ENCODE measurements at places on chromosomes 6 and 20. TPM values are rescaled to one million over a fixed set of nuclear protein-coding genes. Genes with fewer than 3 reads are reported as not detected.

- DNase-seq: no peak
Observed at GRCh38 chr20:56848561-56848960, 219.5 kb downstream of the TFAP2C start.

DNA sequence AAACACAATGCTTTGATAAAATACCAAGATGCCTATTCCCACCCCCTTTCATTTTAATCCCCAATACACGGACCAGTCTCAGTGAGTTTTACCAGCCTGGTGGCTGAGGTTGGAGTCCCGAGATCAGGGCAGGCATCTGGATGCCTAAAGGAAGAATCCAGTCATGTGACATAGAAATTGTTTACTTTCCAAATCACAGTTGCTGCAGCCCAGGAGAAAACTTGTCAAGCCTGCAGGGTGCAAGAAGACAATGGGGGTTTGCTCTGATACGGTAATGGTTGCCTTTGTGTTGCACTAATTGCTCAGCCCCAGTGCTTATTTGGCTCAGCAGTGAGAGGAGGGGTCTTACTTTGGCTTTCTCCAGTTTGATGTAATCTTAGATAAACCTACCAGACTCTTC lies 308.5 kb upstream of the POU3F2 start:
- no peak for DNase-seq

GRCh38 chr6:19715167-19715551 lies 122.0 kb upstream of the ID4 start:
- DNase-seq: no peak

GRCh38 chr6:147983581-147984366 lies 358.9 kb upstream of the SASH1 start:
- DNase-seq: no peak

- no peak for DNase-seq
Observed at GRCh38 chr20:17799575-17800227, 99.9 kb downstream of the BANF2 start.

- no peak for DNase-seq
Observed at GRCh38 chr6:94270091-94270948, 851.0 kb upstream of the EPHA7 start.

Gene ACTL10
- 1.0 TPM for total RNA-seq

Gene LINC00237
- not detected for total RNA-seq

- DNase-seq: no peak
Observed at GRCh38 chr20:62671765-62672164, 29.5 kb downstream of the SLCO4A1 start.

DNA sequence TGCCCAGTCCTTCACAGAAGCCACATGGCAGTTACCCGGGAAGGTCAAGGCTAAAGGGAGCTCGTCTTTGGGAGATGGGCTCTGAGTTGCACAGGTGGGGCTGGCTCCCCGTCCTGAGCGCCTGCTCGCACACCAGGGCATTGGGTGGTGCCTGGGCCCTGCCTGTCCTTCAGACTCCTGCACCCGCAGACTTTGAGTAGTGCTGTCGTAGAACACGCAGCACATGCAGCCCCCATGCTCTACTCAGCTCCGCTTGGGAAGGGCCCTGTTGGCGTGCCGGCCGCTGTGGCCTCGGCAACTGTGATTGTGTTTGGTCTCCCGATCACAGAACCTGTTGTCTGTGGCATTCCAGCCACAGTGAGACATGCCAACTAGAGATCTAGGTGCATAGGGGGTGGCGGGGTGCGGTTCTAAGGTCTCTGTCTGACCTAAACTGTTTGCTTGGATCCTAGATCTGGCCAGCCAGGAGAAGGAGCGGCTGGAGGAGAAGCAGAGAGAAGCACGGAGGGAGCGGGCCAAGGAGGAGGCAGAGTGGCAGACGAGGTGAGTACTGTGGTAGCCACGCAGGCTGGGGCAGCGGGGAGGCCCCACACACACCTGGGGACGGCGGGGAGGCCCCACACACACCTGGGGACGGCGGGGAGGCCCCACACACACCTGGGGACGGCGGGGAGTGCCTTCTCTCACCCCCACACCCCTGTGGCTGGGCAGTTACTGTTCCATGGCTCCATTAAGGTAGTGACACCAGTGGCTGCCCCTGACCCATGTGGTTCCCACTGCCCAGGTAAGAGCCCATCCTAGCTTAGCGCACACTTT lies 11.3 kb upstream of the ADRM1 start:
- no peak for DNase-seq

Gene TCFL5
- 29.3 TPM for total RNA-seq

- no peak for DNase-seq
Observed at GRCh38 chr20:31758521-31758920, 19.4 kb downstream of the TPX2 start.

- no peak for DNase-seq
Observed at GRCh38 chr6:34894693-34895092, 5.6 kb downstream of the ANKS1A start.

DNA sequence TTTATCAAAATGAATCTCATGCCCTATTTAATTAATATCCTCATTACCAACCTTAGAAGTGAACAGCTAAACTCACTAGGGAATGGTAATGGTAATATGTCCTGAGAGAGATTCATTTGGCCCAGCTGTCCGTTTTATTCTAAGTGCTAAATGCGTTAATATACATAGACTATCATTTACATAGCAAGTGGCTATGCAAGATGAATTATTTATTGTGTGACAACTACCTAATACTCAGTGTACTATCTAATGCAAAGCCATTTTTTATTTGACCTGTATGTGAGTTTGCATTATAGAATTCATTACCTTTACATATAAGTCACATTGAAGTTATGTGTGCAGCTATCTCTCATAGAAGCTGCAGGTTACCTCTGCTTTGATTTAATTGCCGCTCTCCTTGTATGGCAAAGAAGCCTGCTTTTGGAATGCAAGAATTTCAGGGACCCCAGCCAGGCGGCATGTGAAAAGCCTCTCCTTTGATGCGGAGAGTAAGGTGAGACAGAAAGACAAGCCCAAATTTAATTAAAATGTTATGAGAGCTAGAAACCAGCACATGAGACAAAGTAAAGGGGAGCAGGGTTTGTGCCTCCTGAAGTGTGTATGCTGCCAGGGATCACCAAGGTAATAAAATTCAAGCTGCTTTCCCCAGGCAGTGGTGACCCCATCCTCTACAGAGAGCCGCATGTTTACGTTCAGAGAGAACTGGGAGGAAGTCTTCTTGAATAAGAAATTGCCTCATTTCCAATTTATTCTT lies 693.0 kb upstream of the MAP3K7 start:
- DNase-seq: no peak

Gene DYNLT2
- 1.4 TPM for total RNA-seq

GRCh38 chr6:108408861-108409260 lies 114.0 kb downstream of the AFG1L start:
- no peak for DNase-seq

Gene ZDHHC14
- 5.6 TPM for total RNA-seq

Gene DNMT3B
- total RNA-seq: 8.0 TPM

All from PC-9 (cell line).